ENCODE measurements at places on chromosomes 3 and 15.

- no peak for DNase-seq
Measured at GRCh38 chr15:96703091-96703490, 372.6 kb downstream of the NR2F2 start.

DNA sequence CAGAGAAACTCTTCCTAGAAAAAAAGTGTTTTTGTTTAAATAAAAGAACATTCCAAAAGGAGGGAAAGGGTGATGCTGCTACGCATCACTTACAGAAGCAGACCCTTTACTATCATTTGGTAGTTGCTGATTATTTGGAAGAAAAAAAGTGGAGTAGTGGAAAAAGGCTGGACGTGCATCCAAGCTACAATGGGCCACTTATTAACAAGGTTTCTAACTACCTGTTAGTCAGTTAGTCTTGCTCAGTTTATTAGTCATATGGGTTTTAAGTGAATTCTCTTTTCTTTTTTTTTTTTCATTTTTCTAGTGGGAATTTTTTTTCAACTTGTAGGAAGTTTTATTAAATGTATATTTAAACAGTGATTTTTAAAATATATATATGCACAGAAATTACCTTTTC, 866.0 kb downstream of the MCTP2 start:
- no peak for DNase-seq

- DNase-seq, result no peak
Measured at GRCh38 chr3:158091531-158091930, 14.7 kb downstream of the SHOX2 start.

DNA sequence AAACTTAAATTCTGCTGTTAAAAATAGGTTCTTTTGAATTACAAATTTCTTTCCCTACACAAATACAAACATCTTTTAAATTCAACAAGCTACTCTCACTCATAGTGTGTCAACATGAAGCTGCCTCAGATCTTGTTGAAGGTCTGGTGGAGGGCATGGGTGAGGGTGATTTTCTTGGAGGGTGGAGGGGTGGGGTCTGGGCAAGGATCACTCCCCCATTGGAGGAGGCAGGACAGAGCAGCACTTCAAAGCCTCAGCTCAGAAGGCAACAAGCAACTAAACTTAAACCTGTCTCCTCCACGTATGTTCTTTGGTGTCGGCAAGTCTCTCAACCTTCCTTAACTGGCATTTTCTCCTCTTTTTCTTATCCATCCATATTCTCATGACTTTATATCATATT, 730.9 kb downstream of the NR2F2 start:
- DNase-seq, result no peak

- no peak for DNase-seq
Measured at GRCh38 chr3:123385499-123385898, 63.4 kb downstream of the ADCY5 start.

GRCh38 chr3:126985132-126985985, 2.4 kb downstream of the PLXNA1 start:
- DNase-seq, result no peak

- no peak for DNase-seq
Measured at GRCh38 chr15:49855917-49856637, 235.2 kb downstream of the DTWD1 start.

- peak; percentile 5 for DNase-seq
Measured at GRCh38 chr3:17195192-17195611, 310.4 kb downstream of the PLCL2 start.

- DNase-seq, result no peak
Measured at GRCh38 chr15:63403254-63403945, 21.8 kb upstream of the CA12 start.

DNA sequence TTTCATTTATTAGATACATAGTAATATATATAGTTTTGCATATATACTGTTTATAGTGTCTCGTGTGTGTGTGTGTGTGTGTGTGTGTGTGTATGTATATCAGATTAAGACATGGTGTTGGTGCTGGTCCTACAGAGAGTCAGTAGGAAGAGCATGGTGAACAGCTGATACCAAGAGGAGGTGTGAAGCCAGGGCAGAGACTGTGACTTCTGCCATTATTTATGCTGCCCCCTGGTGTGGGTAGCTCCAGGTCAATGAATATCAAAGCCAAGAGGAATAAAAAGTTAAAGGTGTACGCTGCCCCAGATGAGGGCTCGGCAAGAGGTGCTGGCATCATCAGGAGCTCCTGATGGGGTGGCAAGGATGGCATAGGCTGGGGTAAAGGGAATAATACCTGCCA, 299.5 kb upstream of the RASGRP1 start:
- no peak for DNase-seq

GRCh38 chr3:124172816-124173215, 180.9 kb upstream of the ROPN1 start:
- DNase-seq, result no peak

DNA sequence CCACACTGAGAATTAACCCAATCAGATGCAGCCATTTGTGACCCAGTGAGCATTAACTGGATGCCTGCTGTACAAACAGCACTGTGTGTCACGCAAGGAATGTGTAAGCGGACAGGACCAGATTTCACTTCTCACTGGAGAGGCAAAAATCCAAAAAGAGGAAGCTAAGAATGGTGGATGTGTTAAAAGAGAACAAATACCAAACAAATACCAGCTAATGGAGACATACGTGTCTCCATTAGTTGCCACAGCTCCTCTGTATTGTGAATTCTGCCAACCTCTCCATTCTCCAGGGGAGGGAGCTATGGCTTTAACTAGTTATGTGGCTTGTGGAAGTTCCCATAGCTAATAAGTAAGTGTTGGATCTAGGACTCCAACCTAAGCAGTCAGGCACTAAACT, 2.6 kb downstream of the LTF start:
- DNase-seq, result no peak

- DNase-seq, result no peak
Measured at GRCh38 chr3:188021041-188021440, 132.9 kb upstream of the LPP start.

DNA sequence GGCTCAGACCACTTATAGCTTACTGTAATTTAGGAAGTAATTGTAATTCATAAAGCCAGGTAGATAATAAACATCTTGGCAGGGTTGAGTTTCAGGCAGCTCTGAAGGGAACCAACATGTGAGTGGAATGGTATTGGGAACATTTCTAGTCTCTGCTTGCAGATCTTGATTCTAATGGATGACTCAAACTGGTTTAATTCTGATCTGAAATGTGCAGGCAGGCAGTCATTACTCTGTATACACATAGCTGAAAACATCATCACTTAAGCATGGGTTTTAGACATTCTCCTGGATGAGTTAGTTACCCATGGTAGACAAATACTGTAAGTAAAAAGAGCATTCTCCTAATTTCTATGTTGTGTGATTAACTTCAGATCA, 317.0 kb upstream of the TPRG1 start:
- no peak for DNase-seq

DNA sequence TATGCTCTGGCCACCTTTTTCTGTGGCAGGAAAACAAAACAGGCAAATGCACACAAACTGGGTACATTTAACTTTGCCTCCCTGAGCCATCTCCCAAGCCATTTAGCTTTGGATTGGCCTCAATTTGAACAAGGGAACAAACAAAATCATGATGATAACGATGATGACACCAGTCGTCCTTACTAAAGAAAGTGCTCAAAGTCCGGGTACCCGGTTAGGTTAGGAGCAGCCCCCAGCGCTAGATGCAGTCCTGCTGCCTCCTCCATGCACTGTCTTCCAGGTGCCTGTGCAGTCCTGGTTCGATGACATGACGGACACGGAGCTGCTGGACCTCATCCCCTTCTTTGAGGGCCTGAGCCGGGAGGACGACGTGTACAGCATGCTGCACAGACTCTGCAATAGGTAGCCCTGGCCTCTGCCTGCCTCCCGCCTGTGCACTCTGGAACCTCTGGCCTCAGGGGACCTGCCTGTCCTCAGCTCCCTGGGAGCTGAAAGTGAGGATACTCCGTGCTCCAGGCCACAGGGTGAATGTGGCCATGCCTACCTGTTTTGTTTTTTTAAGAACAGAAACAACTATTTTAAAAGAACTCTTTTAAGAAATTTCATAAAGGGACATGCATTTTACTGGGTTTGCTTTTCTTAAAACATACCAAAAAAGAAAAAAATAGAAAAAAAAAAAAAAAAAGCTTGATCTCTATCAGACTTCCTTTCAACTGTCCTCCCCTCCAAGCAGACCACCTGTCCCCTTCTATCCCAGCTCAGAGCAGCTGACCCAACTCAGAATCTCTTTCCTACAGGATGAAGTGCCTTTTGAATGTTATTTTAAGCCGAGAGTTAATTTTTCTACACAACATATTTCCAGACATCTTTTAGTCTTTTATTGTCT, 9.9 kb upstream of the VILL start:
- DNase-seq, result no peak

GRCh38 chr3:172869368-172869771, 118.8 kb downstream of the ECT2 start:
- DNase-seq, result no peak

DNA sequence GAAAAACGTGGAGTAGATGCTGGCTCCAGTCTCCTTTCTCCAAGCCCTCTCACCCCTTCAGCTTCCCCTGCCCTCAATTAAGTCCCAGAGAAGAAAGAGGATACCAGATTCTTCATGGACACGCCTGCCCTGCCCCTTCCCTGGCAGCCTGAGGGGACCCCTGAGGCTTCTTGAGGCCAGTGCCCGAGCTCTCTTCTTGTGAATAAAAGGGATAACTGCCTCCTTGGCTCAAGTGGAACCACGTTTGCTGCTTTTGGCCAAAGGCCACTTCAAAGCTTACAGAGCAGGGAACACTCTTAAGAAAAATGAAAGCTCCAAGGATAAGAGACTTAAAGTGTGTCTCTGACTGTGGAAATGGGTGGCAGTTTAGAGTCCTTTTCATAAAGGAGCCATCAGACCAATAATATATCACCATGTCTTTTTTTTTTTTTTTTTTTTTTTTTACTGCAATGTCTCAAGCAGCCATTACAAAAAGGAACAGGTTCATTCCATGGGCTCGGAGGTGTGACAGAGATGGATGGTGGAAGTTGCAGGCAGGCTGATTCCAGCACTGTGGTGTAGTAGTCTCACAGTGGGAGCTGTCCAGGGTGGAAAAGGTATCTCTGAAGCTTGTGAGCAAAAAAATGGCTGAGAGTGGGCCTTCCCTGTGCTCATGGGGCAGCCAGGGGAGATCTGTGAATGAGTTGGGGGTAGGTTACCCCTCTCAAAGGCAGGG, 108.8 kb downstream of the SEMA5B start:
- no peak for DNase-seq

All from CD4-positive, alpha-beta T cell treated with Interleukin-17A for 1 hour (primary cell).